ENCODE measurements at places on chromosomes 13 and 19.

GRCh38 chr13:102999499-102999898 lies 66.7 kb downstream of the SLC10A2 start:
- H3K27ac ChIP-seq, result no peak overlapping the region
- DNase-seq, result no peak
- H3K27me3 ChIP-seq, result no peaks in the 10 kb centered on the region
- no peaks in the 10 kb centered on the region for H3K4me1 ChIP-seq

- no peak for DNase-seq
- H3K36me3 ChIP-seq, result no peaks in the 10 kb centered on the region
- H3K4me1 ChIP-seq, result no peaks in the 10 kb centered on the region
These were observed 579.4 kb upstream of the MIR17HG start for GRCh38 chr13:90768116-90768515.

- peaks cover 8% of the 10 kb centered on the region for H3K4me1 ChIP-seq
- H3K27ac ChIP-seq, result no peak overlapping the region
- no peak for DNase-seq
- no peaks in the 10 kb centered on the region for H3K36me3 ChIP-seq
- H3K4me3 ChIP-seq, result no peak overlapping the region
These were observed 179.3 kb downstream of the KATNAL1 start for GRCh38 chr13:30128095-30128494.

GRCh38 chr13:40562975-40563349 lies 103.5 kb downstream of the FOXO1 start:
- no peak overlapping the region for H3K4me3 ChIP-seq
- H3K4me1 ChIP-seq, result peaks cover 69% of the 10 kb centered on the region
- H3K27me3 ChIP-seq, result no peaks in the 10 kb centered on the region
- no peak for DNase-seq
- no peak overlapping the region for H3K27ac ChIP-seq

- no peaks in the 10 kb centered on the region for H3K4me1 ChIP-seq
- no peak for DNase-seq
- peaks cover 32% of the 10 kb centered on the region for H3K27me3 ChIP-seq
- no peaks in the 10 kb centered on the region for H3K36me3 ChIP-seq
- H3K27ac ChIP-seq, result no peak overlapping the region
- no peak overlapping the region for H3K4me3 ChIP-seq
These were observed 36.8 kb upstream of the GAS6 start for GRCh38 chr13:113900646-113901045.

DNA sequence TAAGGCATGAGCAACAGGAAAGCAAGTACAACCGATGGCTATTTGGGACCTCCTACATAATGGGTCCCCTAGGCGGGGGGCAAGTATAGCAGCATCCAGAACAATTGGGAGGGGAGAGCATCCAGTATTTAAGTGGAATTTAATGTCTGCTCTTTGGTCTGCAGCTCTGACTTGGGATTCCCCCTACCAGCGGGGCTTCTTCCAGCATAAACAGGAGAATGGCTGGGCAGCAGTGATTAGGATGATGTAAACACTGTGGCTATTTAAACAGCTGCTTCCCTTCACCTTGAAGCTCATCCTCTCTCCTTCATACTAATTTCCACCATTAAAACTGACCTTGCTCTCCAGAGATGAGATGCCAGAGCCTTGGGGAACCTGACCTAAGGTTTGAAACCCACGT lies 73.9 kb upstream of the OXGR1 start:
- H3K27ac ChIP-seq, result no peak overlapping the region
- no peak for DNase-seq
- H3K36me3 ChIP-seq, result no peaks in the 10 kb centered on the region
- no peak overlapping the region for H3K4me3 ChIP-seq
